ENCODE measurements at places on chromosomes 2 and 18.
A peak's percentile ranks its signal among the peaks of the same experiment; 100 is the strongest.

DNA sequence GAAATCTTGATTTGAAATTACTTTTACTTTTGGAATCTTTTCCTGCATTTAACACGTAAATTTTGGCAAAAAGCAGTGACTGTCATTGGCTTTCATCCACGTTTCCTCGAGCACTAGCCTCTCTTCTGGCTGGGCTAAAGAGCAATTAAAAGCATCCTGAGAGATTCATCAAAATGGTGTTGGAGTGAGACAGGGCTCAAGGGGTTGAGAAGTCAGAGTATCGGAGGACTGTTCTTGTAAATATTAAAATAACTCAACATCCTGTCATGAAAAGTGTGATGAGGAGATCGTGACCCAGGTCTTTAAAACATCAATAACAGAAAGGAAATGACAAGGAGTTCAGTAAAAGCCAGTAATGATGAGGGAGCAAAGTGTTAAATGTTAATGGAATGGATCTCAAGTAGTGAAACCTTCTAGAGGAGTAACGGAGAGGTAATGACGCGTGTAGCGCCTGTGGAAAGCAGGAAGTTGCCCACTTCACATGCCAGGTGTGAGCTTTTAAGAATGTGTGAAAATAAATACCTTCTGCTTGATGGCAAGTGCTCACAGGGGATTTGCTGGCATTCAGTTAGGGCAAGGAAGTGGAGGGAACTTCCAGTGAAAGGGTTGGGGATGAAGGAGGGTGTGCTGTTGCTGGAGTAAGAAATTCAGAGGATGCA is 754.4 kb downstream of the ADCYAP1 start:
- no peak for DNase-seq

- no peak for DNase-seq
Measured at GRCh38 chr18:70523792-70524182, 234.9 kb downstream of the SOCS6 start.

GRCh38 chr18:31205273-31205672 is 42.6 kb upstream of the DSC1 start:
- DNase-seq: no peak

GRCh38 chr2:225122583-225123486 is 80.6 kb upstream of the DOCK10 start:
- DNase-seq: peak; percentile 17

DNA sequence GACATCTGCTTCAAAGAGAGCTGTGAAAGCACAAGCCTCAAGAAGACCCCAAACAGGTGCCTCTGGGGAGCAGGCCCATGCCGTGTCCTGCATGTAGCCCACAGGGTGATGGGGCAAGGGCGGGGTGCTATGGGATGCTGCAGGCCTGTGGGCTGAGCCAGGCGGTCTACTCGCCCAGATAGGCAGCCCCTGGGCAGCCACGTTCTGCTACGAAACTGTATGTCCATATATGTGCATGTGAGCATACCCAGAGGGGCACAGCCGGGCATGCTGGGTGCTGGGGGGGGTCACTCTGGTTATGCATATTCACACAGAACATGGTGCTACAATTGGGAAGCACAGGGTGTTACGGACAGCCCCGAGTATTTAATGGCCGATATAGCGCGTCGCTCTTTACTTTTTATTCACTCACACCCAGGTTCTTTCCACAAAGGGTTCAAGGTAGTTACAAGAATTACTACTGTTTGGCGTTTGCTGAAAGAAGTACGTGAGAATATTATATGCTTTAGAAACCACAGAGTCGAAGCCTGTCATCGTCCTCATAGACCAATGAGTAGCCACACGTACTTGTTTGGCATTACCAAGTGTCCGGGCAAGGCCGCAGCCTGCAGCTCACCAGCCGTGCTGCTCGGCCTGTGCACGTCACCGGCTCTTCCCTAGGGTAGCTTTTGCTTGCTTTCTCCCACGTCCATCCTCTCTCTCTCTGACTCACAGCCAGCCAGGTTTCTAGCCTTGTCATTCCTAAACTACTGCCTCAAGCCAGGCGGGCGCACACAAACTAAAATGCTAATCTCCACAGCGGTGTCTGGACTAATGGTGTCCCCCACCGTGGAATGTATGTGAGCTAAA is 14.4 kb downstream of the MTERF4 start:
- DNase-seq: no peak

- DNase-seq: no peak
Measured at GRCh38 chr2:48232351-48232750, 297.6 kb upstream of the STON1 start.

DNA sequence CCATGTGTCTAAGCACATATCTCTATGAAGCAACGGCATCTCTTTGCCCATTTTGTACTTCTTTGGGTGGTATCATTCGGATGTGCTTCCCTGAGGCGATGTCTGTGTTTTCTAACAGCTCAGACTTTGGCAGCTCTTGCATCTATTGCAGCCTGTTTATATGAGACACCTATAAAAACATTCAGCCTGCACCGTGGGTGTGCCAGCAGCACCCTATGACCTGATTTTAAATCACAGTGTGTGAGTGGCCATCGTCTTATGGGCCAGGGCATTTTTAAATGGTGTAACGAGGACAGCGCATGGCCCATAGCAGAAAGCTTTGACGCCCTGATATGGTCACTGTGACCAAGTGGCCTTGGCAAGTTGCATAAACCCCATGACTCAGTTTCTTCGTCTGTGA is 12.9 kb downstream of the NPAS2 start:
- peak; percentile 18 for DNase-seq

GRCh38 chr2:216474925-216475670 is 23.5 kb upstream of the RPL37A start:
- DNase-seq: no peak

- no peak for DNase-seq
Measured at GRCh38 chr2:120881981-120882788, 146.5 kb downstream of the GLI2 start.

GRCh38 chr2:73260338-73260984 is 23.8 kb downstream of the FBXO41 start:
- peak; percentile 18 for DNase-seq

- DNase-seq: no peak
Measured at GRCh38 chr2:191311627-191312026, 66.4 kb downstream of the MYO1B start.

- DNase-seq: no peak
Measured at GRCh38 chr2:47238638-47239037, 83.5 kb upstream of the STPG4 start.

DNA sequence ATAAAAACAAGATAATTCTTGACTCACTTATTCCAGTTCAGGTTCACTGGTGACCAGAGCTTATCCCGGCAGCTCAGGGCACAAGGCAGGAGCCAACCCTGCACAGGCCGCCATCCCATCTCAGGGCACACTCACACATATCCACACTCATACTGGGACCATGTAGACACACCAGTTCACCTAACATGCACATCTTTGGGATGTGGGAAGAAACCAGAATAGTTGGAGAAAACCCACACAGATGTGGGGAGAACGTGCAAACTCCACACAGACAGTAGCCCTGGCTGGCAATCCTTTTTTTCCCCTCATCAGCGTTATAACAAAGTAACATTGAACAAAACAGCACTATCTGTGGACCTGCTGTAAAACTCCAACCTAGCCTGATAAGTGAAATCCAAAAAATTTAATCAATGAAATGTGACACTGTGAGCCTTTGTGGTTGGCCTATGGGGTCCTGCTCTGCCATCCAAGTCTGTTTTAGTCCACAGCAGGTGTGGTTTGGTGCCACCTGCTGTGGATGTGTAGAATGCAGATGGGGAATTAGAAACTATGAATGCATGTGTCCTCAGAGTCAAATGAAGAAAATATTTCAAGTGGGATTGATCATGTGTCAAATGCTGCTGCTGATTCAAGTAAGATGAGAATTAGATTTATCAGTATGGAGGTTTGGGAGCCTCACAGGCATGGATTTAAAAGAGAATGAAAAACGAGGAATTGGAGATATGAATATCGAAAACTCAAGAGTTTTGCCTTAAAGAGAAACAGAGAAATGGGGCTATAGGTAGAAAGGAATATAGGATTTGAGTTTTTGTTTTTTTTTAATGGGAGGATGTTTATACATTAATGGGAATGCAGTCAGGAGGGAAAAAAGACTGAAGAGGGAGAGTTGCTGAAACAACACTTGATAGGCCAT is 47.0 kb downstream of the UGP2 start:
- DNase-seq: no peak

GRCh38 chr2:40451918-40452605 is at the start of gene SLC8A1:
Gene SLC8A1, minus strand, starts transcription at chr2:40452090.
- DNase-seq: no peak

DNA sequence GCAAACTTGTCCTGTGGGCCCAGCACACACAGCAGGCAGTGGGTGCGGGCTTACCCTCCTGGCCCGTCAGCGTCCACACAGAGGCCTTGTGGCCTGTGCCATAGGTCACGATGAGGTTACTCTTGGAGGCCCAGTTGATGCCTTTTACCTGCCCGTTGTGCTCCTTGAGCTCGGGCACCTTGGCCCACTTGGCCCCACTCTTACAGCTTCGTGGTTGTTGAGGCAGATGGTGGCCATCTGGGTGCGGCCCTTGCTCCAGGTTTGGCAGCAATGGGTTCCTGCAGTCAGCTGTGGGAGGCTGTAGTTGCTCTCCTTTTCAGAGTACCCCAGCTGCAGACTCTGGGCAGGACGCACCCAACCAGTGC is 45.5 kb upstream of the PTH2R start:
- no peak for DNase-seq

- no peak for DNase-seq
Measured at GRCh38 chr2:237515166-237515565, 28.1 kb downstream of the MLPH start.

DNA sequence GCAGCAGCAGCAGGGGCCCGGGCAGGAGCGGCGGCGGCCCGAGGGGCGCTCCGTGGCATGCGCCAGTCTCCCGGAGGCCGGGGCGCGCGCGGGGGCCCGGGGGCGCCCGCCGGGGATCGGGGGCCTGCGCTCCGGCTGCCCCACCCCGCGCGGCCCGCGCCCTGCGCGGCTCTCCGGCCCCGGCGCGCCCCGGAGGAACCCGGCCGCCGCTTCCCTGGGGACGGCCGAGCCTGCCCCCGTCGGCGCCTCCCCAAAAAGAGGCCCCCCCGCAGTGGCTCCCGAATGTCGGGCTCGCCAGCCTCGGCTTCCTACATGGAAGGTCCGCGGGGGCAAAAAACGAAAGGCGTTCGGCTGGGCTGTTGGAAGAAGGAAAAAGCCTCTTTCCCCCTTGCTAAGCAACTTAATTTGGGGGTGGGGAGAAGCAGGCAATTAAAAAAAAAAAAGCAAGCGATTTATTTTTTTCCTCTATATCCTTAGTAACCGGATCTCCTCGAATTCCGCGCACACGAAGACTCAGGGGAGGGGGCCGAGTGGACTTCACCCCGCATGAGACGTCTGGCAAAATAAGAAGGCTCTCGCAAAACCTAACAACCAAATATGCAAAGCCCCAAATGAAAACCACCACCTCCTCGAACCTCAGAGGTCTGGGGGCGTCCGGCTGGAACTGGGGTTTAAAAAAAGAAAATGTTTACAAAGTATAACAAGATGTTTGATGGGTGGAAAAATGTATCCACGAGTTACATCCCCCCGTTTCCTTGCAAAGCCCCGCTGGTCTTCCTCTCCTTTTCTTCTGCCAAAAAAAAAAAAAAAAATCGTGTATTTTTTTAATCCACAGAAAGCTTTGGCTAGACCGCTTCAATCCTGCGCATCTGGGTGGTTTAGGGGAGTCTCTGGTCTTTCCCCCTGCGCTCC is at the start of gene SMAD7:
Gene SMAD7, minus strand, starts transcription at position 430 of the 912 bp plus-strand sequence. CDS start 541 bp downstream, outside the sequence.
- DNase-seq: no peak

DNA sequence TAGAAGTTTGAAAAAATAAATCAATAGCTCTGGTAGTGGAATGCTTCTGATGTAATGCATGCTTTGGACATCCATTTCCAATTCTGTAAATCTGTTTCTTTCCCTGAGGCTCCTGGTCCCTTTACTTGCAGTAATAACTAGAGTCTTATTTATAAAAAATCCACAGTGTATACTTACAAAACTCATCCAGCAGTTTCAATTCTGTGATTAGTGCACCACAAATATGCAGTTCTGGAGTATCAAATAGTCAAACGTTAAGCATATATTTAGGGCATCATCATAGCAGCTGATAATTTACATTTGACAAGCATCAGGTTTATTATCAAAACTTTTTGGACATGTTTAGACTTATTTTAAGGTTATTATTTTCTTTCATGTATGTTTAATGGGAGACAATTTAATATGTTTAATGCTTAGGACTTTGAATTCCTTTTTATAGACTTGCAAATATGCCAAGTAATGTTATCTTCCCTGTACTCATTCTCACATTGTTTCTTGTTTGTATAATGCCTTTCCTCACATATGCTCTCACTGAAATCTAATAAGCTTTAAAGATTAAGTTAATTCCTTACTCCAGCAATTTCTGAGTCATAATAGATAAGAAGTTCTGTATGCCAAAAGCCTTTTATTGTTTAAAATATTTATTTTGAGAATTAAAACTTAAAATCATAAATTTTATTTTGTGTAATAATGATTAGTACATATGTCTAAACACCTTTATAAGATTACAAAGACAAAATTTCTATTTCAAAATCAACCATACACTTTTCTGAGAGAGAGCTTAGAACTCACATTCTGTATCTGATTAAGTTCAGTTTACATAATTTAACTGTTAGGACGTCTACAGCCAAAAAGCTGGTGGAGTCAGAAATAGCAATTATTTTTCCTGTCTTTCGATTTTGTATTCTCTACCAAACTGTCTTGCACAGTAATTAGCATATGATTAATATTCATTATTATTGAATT is 341.5 kb upstream of the TMEFF2 start:
- no peak for DNase-seq

GRCh38 chr18:76521417-76522121 is 26.5 kb upstream of the ZNF516 start:
- DNase-seq: no peak

DNA sequence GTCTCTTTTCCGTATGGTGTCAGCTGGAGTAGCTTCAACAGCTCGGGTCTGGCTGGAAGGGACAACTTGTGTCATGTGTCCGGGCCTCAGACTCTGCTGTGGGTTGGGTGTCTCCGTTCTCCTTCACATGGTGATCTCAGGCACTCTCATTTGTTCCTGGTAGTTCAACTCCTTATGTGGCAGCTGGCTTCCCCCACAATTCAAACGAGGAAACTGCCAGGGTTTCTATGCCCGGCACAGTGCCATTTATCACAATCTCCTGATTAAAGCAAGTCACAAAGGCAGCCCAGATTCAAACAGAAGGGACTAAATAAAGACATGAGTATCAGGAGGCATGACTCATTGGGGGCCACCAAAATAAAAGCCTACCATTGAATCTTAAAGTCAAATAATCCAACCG is 22.7 kb downstream of the MRO start:
- DNase-seq: no peak

- DNase-seq: peak; percentile 12
Measured at GRCh38 chr2:181573140-181573736, 83.7 kb downstream of the CERKL start.

DNA sequence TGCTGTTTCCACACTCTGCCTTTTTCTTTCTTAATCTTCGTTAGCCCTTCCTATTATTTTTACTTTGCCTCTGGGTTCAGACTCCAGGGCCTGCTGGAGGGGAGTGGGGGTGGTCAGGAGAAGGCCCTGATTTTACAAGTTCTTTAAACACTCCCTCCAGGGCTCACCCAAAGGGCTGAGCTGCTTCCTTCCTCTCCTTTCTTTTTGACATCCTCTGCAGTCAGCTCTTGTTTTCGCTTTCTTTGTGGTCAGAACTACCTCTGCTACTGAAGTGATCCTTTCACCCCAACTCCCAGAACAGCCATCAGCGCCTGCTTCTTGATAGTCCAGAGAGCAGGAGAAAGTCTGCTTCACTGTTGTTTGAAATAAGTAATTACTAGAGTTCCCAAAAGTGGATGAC is 925.7 kb downstream of the EPHA4 start:
- DNase-seq: no peak

- DNase-seq: no peak
Measured at GRCh38 chr2:144830543-144830942, 310.6 kb upstream of the ZEB2 start.

- DNase-seq: no peak
Measured at GRCh38 chr2:173851141-173851641, 114.0 kb downstream of the SP3 start.

GRCh38 chr18:62933261-62933887 is 218.0 kb downstream of the PHLPP1 start:
- no peak for DNase-seq

Data from fibroblast of the conjunctiva (primary cell).